CD4-positive, alpha-beta T cell treated with Interleukin-21 for 1 hour (primary cell): ENCODE measurements at places on chromosomes 12 and 14.
A peak's percentile ranks its signal among the peaks of the same experiment; 100 is the strongest.

GRCh38 chr14:71803539-71804260 lies 128.5 kb upstream of the RGS6 start:
- no peak for DNase-seq

GRCh38 chr12:113057565-113058485 lies 1.3 kb downstream of the DTX1 start:
- DNase-seq = no peak

DNA sequence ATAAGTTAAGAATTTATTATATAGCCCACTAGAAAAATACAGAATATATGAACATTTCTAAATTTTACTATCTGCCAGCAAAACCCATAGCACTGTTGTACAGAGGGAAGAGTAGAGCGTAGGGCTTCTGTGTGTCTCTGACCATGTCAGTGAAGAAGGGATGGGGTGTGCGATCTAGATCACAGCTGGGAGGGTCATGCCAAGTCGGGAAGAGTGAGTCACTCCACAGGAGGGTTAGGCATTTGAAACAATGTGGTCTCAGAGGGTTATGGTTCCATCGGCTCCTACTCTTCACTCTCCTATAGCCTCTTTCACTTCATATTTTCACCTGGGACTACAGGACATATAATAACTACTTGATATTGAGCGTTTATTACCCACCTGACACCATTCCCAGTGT lies 185.1 kb upstream of the DDHD1 start:
- DNase-seq = no peak

- DNase-seq = no peak
Observed at GRCh38 chr14:38279572-38279971, 23.7 kb upstream of the CLEC14A start.

- no peak for DNase-seq
Observed at GRCh38 chr12:130838284-130838950, 633 bp downstream of the STX2 start.

GRCh38 chr14:104297313-104297704 lies 158.9 kb downstream of the KIF26A start:
- no peak for DNase-seq

DNA sequence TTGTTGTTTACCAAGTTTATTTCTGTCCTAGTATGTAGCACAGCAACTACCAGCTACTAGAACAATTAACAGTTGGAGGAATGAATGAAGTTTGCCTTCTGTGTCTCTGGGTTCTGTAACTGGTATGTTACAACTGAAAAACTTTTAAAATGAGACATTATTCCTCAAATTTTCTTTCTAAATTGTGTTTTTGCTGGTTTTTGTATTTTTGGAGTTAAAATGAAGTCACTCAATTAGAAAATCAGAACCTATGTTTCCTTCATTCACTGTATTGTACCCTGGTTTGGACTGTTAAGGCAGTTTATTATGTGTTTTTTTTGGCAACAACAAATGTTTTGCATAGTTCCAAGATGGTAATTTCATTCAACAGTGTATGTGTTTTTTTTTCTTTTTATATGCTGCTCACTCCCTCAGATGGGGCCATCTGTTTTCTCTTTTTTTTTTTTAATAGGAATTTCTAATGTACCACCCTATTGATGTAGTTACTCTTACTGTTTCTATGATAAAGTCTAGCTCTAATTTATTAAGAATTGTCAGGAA lies 30.2 kb upstream of the EVL start:
- DNase-seq = no peak

- DNase-seq = no peak
Observed at GRCh38 chr12:122927756-122928403, 32.0 kb upstream of the VPS37B start.

GRCh38 chr14:94136575-94137331 lies 7.3 kb upstream of the IFI27L2 start:
- DNase-seq = peak; percentile 86

GRCh38 chr14:81312289-81312876 lies 87.7 kb downstream of the STON2 start:
- no peak for DNase-seq

GRCh38 chr12:62694116-62694515 lies 227.5 kb downstream of the MON2 start:
- no peak for DNase-seq

DNA sequence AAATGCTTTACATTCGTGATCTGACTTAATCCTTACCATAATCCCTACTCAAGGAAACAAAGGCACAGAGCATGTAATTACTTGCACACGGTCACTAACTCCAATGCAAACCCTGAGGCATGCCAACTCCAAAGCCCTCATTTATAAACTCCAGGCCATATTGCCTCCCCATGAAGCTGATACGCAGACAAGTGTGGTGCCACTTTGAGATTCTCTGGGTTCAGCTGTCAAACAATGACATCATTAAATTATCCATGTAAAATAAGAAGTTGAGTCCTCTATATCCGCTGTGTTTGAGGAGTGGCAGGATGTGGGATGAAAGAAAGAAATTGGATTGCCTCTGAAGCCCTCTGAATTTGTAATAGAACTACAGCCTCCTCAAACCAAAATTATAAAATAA lies 62.8 kb downstream of the ANO4 start:
- no peak for DNase-seq

DNA sequence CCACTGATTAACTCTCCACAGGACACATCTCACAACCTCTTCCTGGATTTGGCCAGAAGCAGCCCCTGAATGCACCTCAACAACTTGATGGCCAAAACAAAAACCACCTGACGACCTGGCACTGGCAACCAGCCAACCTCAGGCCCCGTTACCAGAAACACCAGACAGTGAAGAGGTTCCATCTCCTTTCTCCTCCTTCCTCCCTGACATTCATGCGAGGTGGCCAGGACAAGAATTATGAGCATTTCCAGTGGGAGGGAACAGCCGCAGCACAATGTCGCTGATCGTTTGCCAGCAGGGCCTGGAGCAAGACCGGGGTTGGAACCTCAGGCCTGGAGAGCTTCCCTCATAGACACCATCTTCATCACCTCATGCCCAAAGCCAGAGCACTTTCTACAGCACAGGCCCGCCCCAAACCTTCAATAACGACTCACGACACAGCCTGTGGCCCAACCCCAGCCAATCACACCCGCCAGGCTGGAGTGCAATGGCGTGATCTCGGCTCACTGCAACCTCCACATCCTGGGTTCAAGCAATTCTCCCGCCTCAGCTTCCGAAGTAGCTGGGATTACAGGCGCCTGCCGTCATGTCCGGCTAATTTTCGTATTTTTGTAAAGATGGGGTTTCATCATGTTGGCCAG lies 48.7 kb downstream of the CCDC88C start:
- no peak for DNase-seq

DNA sequence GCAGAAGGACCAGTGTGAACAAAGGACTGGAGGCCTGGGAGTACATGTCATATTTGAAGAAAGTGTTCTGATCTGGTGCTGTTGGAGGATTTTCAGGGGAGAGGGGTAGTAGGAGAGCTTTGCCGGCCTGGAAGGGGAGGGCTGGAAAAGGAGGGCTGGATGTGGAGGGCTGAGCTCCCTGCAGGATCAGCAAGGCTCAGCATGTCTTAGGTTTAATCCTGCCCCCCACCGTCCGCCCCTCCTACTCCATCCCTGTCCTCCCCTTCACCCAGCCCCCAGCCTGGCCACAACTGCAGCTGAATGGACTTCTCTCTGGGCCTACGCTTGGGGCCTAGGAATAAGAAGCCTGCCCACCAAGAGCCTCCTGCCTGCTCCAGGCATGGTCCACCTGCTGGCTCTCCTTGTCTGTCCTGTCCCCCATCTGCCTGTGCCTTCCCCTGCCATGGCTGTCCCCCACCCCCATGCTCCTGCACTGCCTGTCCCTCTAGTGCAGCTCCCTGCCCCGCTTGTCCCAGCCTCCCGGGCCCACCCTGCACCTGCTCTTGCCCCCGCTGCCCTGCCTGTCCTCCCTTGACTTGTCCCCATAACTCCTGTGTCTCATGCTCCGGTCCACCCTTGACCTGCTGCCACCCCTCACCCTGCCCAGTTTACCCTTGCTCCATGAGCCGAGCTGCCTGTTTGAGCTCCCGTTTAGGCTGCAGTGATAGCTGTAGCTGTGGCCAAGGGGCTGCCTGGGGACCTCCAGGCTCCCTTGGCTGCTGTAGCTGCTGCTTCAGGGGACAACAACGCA lies 9.8 kb upstream of the RARG start:
- DNase-seq = no peak

- DNase-seq = no peak
Observed at GRCh38 chr14:105532735-105533141, 6.4 kb downstream of the TMEM121 start.

- peak; percentile 52 for DNase-seq
Observed at GRCh38 chr12:47797441-47797840, 22.3 kb downstream of the HDAC7 start.

DNA sequence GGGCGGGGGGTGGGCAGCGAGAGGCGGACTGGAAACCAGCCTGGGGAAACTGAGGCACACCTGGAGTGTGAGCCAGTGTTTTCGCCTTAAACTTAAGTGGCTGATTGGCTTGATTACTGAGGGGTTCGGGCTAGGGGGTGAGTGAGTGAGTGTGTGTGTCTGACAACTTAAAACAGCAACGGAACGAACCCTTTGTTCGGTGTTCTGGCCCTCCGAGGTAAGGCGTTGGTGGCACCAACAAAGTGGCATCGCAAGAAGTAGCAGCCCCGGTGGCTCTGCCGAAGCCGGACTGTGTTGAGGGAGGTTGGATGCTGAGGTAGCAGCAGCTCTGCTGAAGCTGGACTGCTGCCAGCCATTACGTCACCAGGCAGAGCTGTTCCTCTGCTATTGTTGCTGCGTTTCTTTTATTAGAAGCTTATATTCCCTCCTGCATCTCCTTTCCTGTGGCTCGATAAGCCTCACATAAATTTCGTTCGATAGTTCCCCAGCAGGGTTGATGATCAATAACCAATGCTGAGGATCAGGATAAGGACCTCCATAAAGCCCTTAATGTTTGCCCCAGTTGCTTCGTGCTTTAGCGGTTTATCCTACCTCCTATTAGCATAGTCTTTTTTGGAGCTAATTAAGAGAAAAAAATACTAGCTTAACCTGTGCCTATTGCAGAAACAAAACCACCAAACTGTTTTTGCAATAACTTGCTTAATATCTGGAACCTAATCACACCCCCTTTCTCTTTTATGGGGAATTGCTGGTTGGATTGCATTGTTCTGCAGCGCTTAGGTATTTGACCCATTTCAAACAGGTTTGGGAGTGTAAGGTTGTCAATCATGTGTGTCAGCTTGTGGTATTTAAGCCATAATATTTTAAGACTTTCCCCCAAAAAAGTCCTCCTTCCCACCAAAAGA lies 1.3 kb downstream of the GPR137C start:
- peak; percentile 85 for DNase-seq

GRCh38 chr12:112148031-112148513 lies 22.7 kb downstream of the TRAFD1 start:
- DNase-seq = no peak

GRCh38 chr12:65497660-65498059 lies 219.2 kb downstream of the MSRB3 start:
- DNase-seq = no peak

DNA sequence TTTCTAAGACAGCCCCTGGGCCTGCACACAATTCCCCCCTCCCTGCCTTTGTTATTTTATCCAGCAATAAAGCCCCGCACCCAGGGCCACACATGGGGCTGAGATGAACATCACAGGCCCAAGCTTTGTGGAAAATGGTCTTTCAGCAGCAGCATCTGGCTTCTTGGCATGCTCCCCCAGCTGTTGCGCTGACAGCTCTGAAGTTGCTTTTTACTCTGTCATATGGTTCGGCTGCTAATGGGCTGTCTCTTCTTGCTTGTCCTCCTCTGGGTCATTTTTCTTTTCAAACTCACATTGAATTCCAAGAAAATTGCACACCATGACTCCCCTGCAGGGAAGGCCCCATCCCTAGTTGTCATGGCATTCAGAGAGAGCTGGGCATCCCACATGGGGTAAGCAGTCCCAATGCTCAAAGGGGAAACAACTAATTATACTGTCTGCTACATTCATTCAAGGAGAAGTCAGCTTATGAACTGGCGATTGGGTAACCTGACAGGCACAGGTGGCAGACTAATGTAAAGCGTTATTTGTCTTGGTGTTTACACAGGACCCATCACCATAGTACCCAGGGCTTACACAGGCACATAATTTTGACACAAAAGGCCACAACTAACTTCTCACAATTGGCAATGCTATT lies 74.0 kb upstream of the CDKN3 start:
- no peak for DNase-seq

GRCh38 chr12:112270673-112271072 lies 111.6 kb downstream of the HECTD4 start:
- no peak for DNase-seq

- no peak for DNase-seq
Observed at GRCh38 chr12:60148831-60149230, 553.0 kb downstream of the SLC16A7 start.

- no peak for DNase-seq
Observed at GRCh38 chr14:56040121-56040520, 78.1 kb upstream of the PELI2 start.

- peak; percentile 2 for DNase-seq
Observed at GRCh38 chr14:88463318-88463717, 77.9 kb downstream of the SPATA7 start.

DNA sequence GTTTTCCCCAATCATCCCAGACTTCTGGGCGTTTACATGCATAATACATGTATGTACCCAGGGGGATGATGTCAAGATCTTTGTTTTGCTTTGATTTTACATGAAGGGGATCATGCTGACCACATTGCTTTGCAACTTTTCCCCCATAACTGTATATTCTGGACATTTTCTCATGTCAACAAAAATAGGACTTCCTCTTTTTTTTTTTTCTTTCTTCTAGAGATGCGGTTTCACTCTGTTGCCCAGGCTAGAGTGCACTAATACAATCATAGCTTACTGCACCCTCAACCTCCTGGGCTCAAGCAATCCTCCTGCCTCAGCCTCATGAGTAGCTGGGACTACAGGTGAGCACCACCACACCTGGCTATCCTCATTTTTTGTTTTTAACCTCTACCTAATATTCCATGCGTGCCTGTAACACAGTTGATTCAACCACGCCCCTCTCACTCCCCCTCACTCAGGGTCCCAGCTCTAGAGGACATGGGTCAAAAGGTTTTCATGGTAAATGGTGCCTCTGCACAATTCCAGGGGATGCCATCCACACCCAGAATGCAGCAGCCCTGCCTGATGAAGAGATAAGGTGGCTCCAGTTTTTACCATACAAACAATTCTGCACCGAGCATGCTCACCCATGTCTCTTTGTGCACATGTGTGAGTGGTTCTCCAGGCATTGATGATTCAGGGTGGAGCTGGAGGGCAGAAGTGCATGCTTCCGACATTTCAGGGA lies 32.0 kb upstream of the CIPC start:
- no peak for DNase-seq

- DNase-seq = no peak
Observed at GRCh38 chr14:96225745-96226151, 21.1 kb downstream of the BDKRB2 start.

- no peak for DNase-seq
Observed at GRCh38 chr12:2323532-2324255, 270.9 kb downstream of the CACNA1C start.
